Stimulated activated memory B cell treated with anti-CD40 and anti-IgM and Interleukin-4, amounts not matched to agents 10 μg/mL and 1 μg/mL and 100 μg/mL, for 72 hours (primary cell): ENCODE measurements at places on chromosomes 2 and 18.

DNA sequence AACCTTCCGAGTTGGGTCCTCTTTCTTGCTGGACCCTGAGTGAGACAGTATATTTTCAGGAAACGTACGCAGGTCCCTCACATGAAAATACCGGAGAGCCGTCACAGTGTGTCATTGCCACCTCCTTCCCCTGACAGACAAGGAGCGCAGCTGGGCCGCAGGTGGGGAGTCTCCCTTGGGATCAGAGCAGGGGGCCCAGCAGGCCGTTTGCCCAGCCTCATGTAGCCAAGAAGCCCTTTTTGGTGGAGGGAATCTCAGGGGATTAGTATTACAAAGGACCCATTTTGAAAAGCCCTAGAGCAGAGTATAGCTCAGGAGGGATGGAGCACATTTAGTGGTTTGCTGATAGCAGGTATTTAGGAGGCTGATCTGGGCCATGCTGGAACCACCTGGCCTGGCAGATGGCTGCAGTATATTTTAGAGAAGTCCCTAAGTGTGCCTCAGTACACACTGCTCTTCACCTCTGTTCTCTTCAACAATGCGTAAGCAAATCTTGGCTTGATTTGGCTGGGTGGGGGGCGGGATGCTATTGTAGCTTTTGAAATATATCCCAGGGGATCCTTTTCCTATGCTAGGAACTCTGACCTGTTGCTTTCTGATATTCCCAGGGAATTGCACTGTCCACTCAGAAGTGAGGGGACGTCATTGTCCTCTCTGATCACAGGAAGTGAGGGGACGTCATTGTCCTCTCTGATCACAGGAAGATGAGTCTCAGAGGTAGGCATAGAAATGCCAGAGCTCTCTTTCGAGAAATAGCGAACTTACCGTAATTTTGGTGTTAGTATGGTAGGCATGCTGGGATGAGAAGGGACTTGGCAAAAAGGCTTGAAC lies 171.9 kb downstream of the HRH4 start:
- no peak for ATAC-seq

DNA sequence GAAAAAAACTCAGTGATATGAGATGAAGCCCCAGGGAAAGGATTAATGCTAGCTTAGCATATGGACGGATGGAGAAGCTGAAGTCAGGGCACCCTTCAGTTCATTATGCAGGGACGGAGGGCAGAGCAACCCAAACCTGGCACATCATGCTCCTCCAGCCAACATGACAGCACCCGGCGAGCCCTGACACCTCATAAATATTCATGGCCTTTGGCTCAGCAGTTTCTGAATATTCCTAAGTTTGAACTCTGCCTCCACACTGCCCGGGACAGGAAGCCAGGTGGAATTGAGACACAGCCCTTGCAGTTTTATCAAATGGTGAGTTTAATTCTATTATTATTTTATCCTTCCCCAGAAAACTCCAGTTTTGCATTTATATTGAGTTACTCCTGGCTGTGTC lies 87.3 kb upstream of the SH3BP4 start:
- ATAC-seq = no peak

GRCh38 chr2:155382776-155383175 lies 684.3 kb downstream of the KCNJ3 start:
- no peak for ATAC-seq

- ATAC-seq = no peak
These were observed 261.9 kb upstream of the EPHA4 start for GRCh38 chr2:221833966-221834365.

GRCh38 chr2:203463266-203463678 lies 71.8 kb downstream of the RAPH1 start:
- no peak for ATAC-seq

DNA sequence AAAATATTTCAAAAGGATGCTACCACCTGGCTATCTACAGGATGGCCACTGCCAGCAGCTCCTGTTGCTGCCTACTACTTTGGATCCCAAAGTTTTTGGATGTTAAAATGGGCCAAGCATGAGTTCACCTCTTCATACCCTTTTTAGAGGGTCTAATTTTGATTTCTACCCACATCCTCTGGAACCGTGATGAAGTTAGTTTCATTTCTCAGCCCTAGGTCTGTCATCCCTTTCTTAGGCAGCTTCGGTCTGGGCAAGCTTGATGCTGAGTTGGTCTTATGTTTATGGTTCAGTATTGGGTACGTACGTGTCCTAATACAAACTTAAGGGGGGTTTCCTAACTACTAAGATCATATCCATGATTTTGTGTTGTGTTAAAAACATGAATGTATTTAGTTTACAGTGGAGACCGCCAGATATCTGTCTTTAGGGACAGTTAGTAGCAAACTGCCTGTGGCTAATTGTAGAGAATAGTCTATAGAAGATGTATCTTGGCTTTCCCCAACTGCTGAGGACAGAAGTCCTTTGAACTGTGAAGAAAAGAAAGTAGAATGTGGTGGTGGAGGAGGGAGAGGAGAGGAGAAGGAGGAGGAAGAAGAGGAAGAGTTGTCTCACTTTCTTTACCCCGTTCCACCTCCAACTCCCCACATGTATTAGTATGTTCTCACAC lies 184.9 kb downstream of the UBE2E3 start:
- ATAC-seq = peak; percentile 80

GRCh38 chr2:67835266-67835665 lies 227.5 kb downstream of the C1D start:
- no peak for ATAC-seq

- ATAC-seq = no peak
These were observed 40.7 kb downstream of the PKP4 start for GRCh38 chr2:158497486-158497885.

GRCh38 chr18:75530566-75531211 lies 103.2 kb upstream of the SMIM21 start:
- ATAC-seq = no peak

DNA sequence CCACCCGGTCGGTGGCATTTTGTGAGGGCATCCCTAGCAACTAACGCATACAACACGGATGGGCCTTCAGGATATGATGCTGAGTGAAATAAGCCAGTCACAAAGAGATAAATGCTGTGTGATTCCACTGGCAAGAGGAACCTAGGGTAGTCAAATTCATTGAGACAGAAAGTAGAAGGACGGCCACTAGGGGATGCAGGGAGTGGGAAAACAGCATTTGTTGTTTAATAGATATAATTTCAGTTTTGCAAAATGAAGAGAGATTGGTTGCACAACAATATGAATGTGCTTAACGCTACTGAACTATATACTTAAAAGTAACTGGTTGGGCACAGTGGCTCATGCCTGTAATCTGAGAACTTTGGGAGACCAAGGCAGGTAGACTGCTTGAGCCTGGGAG lies 112.9 kb downstream of the AFF3 start:
- no peak for ATAC-seq

DNA sequence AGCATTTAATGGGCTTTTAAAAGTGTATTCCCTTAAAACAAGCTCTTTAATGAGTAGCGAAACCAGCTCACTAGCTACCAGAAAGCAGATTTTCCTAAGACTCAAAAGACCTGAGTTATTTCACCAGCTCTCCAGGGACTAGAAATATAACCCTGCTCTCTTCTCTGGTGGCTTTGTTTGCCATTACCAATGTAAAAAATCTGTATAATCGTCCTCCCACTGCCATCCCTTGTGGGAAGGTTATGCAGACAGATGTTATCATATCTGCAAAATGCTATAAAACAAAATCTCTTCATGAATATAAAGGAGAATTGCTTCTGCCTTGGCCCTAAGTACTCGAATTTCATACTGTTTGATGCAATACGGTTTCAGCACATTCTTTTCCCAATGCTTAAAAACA lies 335.2 kb downstream of the NUP35 start:
- no peak for ATAC-seq

- no peak for ATAC-seq
These were observed 395.6 kb downstream of the ARHGAP15 start for GRCh38 chr2:143524559-143525401.
